ENCODE measurements at places on chromosomes 7 and 10.

- DNase-seq = no peak
These were observed 758.7 kb downstream of the CNTNAP2 start for GRCh38 chr7:146875237-146875785.

- no peak for DNase-seq
These were observed 22.1 kb downstream of the GNA12 start for GRCh38 chr7:2821842-2822507.

DNA sequence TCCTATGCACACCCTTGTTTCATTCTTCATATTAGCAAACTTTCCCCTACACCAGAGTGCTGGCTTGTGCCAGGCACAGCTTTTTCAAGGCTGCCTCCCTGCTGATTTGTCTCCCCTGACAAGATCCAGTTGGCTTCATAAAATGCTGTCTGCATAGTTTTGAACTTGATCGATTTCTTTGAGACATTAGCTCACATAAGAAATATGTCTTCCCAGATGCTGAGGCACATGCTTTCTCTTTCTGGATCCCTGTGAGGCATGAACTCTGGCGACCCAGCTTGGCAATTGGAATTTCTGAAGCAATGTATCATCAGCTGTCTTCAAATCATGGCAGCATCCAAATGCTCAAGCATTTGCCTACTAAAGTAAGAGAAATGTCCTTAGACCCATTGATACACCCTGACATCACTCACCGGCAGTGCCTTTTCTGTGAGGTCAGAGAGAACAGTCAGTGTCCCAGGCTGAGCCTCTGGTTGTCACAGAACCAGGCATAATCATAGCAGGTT lies 616.4 kb upstream of the GHITM start:
- DNase-seq = no peak

DNA sequence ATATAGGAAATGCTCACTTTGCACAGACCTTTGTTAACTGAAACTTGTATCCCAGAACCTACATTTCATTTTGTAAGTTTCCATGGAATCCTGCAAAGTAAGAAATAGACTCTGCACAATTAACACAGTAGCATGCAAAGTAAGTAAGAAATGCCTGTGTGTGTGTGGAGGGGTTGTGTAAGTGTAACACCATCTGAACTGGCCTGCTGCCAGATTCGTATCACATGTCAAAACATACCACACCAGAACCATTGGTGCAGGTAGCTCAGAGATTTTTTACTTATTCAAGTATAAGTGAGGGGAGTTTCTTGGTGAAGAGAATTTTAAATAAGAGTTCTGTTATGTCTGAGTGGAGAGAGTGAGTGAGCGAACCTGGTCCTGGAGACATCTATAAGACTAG lies 17.9 kb upstream of the DDX21 start:
- peak; percentile 20 for DNase-seq

DNA sequence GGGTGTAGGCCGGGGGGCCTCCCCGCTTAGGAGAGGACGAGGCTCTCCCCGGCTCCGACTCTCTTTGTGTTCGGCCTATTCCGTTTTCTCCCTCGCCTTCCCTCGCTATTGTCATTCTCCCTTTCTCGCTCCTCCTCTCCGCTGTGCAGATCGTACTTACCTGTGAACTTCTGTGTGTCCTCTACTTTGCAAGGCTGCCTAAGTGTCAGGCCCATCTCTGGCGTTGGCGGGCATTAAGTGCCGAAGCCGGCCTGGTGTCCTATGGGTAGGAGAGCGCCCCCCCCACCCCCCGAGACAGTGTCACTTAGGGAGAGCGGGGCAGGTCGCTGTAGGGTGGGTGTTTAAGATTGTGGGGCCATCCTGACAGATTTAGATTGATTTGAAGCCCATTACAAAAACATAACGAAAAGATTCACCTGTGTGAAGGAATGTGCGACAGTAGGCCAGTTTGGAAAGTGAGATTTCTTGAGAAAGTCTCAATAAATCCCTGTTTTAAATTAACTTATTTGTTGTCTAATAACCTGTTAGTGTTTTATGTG lies 579 bp downstream of the RBM33 start:
- DNase-seq = peak; percentile 83

- DNase-seq = no peak
These were observed 22.0 kb downstream of the CRPPA start for GRCh38 chr7:16399265-16399831.

DNA sequence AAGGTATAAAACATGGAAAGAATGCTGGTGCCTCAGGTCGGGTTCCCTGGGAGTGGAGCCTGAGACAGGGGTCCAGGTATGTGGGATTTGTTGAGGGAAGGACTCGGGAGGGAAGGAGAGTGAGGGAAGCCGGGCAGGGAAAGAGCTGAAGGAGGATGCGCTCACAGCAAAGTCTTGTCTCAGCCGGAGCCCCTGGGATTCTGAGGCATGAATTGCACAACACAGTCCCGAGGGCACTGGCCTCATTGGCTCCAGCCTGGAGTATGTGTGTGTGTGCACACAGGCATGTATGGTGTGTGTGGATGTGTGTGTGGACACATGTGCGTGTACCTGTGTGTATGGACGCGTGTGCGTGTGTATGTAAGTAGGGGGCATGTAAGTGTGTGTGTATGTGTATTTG lies 87.4 kb downstream of the WDFY4 start:
- DNase-seq = no peak

DNA sequence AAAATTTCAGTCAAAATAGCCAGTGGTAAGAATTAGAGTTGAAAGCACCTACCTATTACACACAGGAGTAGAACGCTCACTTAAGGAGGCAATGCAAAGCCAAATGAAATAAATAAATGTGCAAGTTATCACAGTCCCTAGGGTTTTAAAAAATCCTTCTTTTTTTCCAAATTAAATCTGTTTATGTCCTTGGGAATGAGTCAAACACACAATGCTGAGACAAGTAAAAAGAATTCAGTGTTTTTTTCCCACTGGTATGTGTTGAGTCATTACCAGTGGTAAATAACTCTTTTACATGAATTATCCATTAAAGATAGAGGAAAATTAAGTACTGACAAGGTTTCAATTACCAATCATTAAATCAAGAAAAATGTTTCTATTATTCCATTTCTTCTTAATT lies 438.6 kb downstream of the TNS3 start:
- no peak for DNase-seq

GRCh38 chr10:50614444-50615137 lies 9.2 kb downstream of the SGMS1 start:
- DNase-seq = peak; percentile 52

GRCh38 chr10:63375859-63376258 lies 89.9 kb downstream of the JMJD1C start:
- DNase-seq = no peak

DNA sequence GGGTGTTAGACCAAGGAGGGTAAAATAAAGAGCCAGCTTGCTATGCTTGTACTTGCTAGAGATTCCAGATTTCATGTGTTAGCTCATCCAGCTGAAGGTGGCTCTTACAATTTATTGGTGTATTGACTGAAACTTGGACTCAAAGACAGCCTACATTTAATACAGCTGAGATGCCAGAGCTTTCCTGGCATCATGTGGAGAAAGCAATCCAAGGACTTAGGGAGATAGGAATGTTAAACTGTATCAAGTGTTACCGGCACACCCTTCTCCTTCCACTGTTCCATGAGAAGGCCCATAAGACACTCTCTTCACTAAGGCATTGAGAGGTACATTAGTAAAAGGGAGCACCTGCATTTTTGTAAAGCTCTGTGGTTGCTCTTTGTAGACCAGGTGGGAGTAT lies 9.3 kb upstream of the HERPUD2 start:
- DNase-seq = no peak

GRCh38 chr7:73907554-73908122 lies 46.7 kb downstream of the TMEM270 start:
- DNase-seq = no peak

GRCh38 chr7:45586542-45587520 lies 12.7 kb downstream of the ADCY1 start:
- no peak for DNase-seq

DNA sequence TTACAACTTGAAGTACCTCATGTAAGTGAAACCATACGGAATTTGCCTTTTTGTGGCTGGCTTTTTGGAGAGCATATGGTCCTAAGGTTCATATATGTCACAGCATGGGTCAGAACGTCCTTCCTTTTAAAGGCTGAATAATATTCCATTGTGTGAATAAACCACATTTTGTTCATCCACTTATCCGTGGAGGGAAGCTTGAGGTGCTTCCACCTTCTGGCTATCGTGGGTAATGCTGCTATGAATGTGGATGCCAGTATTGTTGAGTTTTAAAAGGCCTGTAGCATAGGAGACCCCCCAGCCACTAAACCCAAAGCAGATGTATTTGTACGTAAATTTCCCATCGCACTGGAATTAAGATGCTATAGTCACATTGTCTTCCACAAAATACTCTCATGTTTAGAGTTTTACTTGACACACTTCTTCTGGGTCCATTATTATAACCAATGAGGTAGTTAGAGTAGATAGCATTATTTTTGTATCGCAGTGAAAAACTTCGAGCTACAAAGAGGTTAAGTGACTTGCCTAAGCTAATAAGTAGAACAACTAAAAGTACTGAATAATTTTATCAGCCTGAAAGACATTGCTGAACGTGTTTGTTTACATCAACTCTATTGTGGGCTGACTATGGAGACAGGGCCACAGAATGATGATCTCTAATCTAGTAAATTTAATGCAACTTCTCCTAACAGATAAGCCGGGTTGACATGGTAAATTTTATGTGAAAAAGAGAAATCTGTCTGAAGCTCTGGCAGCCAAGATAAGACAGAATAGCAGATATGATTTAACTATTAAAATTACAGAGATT lies 183.0 kb upstream of the CTBP2 start:
- peak; percentile 43 for DNase-seq

DNA sequence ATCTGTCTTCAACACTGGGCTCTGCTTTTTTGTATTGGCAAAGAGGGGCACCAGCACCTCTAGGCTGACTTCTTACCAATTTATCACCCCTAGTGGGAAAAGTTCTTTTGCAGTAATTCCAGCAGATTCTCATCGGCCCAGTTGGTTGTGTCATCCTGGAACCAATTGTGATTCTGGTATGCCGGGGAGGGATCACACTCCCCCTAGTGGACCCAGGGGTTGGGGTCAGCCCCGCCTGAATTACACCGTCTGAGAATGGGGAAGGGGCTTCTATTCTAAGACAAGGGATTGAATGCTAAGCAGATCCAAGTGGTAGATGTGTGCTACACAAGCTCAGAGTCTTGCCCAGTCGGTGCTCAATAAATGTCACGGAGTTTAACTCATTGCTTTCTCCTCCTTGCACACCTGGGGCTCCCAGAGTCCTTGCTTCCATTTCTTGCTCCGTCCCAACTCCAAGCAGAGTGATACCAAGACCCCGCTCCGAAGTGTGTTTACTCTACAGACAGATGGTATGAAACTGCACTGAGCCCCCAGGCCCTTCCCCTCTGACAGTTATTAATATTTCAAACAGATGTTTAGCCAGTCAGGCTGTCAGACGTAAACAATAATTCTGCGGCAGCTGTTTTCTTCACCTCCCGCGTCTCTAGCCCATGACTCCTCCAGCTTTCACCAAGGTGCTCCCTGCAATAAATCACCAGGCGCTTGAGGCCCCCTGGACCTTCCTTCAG lies 71.9 kb downstream of the C10orf105 start:
- DNase-seq = no peak
